NCI-H1436 (cell line): ENCODE measurements at places on chromosomes 12 and 14.

- no peak for DNase-seq
Observed at GRCh38 chr14:73723406-73723796, 9.2 kb upstream of the PNMA1 start.

GRCh38 chr12:106039242-106039641, 99.5 kb downstream of the NUAK1 start:
- no peak for DNase-seq

GRCh38 chr12:45381351-45381750, 165.5 kb downstream of the ANO6 start:
- no peak for DNase-seq

DNA sequence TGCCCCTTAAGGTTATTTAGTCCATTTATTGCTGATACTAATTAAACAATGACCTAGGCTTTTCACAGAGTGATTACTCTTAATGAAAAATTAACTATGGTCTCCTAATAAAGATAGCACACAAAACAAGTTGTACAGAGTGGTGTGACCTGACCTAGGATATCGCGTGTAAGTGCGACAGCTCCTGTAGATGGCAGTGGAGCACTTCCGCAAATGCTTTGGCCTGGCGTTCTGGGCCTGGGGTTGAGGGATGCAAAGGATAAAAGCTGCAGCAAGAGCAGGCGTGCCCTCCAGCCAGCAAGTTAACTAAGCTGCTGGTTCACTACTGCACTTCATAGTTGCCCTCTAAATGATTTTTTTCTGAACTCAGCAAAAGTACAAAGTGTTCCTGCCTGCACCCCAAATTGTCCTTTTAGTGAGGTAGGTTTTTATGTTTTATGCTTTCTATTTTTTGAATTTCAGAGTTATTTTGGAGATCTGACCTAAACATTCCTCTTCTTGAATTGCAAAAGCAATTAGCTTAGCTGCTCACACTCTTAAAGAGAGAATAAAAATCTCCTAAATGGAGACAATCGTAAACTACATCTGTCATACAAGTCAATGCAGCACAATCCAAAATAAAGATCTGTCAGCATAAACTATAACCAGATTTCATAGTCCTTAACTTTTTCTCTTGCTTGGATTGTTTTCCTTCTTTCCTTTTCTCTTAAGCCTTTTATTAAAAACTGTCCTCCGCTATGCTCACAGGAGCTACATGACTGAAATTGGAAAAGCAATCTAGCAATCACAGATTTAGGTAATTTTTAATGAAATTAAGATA, 379.6 kb downstream of the LRIG3 start:
- peak; percentile 73 for DNase-seq

DNA sequence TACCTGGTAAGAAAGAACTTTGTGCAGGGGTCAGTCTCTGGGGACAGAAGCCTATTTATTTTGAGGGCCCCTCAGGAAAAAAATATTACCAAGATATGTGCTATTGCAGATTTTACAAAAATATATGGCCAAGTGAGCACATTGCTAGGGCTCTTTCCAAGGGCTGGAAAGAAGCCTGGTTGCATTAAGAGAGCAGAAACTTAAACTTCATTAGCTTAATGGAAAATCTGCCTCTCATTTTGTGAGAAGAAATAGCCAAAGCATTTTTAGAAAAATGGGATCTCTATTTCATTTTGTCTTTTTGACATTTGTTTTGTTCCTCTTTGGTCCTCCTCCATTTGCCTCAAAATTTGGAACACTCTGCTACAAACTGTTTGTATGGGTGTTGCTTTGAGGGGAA, 283.5 kb downstream of the NELL2 start:
- DNase-seq: no peak

GRCh38 chr12:42807766-42808165, 218.2 kb upstream of the PRICKLE1 start:
- DNase-seq: no peak

DNA sequence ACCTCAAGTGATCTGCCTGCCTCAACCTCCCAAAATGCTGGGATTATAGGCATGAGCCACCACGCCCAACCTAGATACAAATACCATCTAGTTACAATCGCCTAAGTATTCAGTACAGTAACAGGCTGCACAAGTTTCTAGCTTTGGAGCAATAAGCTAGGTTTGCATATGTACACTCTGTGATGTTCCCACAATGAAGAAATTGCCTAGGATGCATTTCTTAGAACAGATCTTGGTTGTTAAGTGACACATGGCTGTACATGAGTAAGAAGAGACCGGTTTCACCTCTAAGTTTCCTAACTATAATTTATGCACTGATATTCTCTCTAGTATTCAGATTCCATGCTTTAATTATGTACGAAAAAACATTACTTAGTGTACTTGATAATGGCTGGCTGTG, 5.4 kb upstream of the TUBA1C start:
- DNase-seq: no peak

DNA sequence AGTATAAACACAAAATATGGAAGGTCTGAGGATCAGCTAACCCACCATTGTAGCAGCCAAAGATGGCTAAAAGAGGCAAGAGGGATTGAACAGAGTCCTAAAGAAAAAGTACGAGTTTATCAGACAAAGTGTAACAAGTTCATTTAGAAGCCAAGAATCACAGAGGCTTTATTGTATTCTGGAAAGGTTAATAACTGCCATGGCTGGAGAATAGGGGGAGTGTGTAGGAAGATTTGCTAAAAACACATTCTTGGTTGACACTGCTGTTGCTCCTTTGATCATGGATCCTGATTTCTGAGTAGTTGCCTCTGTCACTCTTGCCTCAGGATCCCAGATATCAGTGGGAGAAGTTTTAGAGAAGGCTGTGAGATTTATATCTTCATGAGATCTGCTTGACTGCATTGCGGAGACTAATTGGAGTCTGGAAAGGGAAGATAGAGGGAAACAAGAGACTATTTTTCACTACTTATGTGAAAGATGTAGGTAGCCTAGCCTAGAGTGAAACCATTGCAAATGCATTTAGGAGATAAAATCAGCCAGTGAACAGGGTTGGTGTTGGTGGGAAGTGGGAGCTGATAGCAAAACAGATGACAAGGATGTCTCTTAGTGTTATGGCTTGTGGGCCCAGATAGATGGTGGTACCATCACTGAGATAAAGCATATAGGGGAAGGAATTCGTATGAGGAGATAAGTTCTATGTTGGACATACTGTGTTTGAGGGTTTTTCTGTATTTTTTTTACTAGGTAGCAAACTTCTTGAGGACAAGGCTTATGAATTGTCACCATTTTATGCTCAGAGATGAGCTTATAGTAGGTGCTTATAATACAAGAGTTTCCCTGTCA, 402.9 kb upstream of the PDE3A start:
- no peak for DNase-seq

DNA sequence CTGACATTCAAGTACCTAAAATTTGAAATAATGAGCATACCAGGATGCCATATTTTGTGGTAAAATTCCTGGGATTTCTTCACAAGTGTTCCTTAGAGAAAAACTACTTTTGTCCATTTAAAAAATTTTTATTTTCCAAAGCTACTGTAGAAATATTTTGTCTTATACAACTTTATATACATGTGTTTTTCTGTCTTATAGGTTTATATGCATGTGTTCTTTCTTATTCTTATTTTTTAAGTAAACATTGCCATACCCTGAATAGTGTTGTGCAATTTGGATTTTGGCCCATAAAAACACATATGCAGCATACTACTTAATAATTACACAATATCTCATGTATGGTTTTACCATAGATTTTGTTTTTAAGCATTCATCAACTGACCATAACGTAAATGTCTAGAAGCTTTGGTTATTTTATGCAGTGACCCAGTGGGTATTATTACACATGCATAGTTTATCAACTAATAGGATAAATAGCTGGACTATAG, 1107.4 kb upstream of the SEL1L start:
- no peak for DNase-seq

GRCh38 chr14:61753631-61754030, 8.6 kb upstream of the SNAPC1 start:
- no peak for DNase-seq

GRCh38 chr12:31895449-31896150, 63.6 kb upstream of the RESF1 start:
- DNase-seq: no peak

DNA sequence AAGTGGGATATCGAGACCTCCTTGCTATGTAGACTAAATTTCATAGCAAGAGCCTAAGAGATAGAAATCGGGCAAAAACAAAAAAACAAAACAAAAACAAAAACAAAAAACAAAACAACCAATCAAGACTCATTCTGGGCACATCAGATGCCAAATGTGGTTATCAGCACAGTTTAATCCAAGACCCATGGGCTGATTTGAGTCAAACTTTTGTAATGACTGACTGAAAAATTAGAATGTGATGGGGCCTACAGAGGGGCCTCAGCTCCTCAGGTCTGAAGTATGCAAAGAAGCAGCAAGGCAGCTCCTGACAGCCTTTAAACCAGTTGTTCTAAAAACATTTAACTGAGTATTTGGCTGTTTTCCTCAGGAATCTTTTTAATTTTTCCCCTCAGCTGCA, 49.3 kb downstream of the SLC4A8 start:
- DNase-seq: no peak

GRCh38 chr12:42776396-42776795, 186.8 kb upstream of the PRICKLE1 start:
- no peak for DNase-seq

GRCh38 chr14:23301969-23302289, 730 bp downstream of the PPP1R3E start:
- DNase-seq: no peak

- DNase-seq: no peak
Observed at GRCh38 chr12:1619587-1619986, 9.4 kb upstream of the WNT5B start.

GRCh38 chr12:98149691-98150210, 365.6 kb upstream of the TMPO start:
- no peak for DNase-seq

DNA sequence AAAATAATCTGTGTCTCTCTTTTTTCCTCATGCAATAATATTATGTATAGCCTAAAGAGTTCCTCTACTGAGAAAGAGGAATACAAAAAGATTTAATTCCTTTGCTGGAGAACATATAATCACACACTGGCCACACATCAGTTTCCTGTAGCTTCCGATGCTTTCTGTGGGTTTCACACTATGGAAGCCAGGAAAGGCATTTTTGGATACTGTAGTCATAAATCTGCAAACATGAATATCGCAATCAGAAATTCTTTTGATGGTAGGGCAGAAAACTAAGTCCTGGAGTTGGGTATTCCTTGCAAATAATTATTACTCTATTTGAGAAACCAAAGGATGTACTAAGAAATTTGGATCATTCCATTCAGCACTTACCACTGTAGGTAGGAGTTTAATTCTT, 260.0 kb downstream of the ACSS3 start:
- no peak for DNase-seq

DNA sequence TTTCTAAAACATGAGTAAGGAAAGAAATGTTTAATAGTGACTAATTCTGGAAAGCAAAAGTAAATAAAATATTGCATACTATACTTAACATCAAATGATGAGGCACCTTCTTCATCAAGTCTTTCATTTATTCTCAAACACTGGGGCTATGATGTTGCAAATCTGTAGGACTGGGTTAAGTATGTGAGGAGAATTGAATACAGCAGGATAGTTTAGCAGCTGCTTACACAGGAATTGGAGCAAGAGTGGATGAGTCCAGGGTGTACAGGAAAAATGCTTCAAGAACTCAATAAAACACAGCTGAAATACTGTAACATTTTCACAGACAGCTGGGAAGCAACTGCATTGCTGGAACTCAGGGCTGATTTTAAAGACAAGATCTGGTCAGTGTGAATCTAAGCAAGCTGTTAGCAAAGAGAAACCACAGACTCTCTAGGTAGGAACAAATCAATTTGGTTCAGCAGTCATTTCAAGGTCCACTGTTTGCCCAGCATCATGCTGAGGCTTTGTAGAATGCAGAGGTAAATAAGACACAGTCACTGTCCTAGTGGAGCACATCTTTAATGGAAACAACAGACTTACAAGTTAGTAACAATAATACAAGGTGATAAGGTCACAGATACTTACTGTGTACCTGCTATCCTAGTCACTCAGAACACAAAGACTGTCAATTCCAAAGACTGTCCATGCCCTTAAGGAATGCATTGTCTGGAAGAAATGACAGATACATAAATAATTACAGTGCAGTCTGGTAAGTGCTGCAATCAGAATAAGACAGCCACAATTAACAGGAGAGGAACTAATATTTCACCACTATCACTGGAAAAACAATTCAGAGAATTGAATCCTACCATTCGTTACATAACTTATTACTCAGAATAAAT, 96.8 kb upstream of the DACT1 start:
- DNase-seq: no peak

GRCh38 chr12:104579718-104580495, 123.2 kb downstream of the CHST11 start:
- DNase-seq: no peak

DNA sequence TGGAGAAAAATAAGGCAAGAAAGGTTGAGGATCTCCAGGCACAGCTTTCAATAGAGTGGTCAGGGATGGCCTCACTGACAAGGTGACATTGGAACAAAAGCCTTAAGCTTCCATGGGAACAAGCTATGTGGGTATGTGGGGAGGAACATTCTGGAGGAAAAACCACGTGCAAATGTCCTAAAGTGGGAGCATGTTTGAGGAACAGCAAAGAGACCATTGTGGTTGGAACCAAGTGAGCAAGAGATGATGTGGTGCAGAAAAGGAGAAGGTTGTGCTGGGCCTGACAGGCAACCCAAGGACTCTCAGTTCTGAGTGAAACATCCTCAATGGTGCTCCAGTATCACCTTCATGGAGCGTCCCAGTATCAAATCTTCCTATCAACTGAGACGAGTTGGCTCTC, 184.0 kb downstream of the CAND1 start:
- DNase-seq: no peak

DNA sequence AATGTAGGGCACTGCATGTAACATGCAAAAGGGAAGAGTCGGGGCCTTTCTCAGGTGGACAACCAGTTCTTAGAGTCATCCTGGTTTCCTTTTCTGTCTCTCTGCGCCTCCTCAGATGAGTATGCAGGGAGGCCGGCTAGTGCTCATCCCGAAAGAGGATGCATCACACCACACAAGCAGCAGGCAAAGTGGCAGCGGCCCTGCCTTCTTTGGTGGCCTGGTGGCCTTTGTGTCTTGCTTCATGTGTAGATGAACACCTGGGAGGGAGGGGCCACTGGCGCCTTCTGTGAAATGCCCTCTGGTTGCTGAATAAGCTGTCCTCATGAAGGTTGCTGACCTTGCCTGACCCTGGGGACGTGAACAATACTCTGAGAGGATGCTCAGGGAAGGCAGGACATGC, 18.0 kb downstream of the SLC24A4 start:
- DNase-seq: no peak

- DNase-seq: no peak
Observed at GRCh38 chr14:72745546-72745945, 148.4 kb downstream of the DPF3 start.
